ENCODE measurements at places on chromosomes 2 and 18.

GRCh38 chr2:44894058-44894457 is 47.4 kb upstream of the SIX3 start:
- no peak for DNase-seq

- no peak for DNase-seq
These were observed 96.7 kb downstream of the PMS1 start for GRCh38 chr2:189880832-189881492.

DNA sequence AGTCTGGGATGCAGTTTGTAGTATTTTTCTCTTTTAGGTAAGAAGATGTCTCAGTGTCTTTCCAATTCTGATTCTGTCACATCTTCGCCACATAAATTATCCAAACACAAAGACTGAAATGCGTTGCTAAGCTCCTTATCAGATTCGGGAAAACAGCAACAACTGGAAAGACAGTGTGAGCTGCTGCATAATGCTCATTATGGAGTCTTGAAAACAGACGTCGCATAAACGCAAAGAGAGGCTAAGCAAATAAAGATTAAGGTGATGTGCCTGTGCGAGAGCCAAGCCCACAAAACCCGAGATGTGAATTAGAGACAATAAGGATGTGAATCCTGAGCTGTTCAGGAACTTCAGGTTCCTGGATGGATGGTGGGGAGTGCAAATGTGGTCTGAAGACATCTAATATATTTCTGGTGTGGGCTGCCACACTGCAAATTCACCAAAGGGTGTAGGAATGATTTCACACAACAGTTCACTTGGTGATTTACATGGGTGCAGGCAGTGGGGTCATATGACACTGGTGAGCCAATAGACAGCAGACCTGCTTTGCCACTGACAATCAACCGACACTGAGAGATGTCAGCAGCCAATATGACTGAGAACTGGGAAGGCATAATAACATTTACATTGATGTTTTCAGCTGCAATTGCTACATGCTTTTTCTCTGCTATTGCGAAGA is 195.8 kb downstream of the MTX2 start:
- no peak for DNase-seq

DNA sequence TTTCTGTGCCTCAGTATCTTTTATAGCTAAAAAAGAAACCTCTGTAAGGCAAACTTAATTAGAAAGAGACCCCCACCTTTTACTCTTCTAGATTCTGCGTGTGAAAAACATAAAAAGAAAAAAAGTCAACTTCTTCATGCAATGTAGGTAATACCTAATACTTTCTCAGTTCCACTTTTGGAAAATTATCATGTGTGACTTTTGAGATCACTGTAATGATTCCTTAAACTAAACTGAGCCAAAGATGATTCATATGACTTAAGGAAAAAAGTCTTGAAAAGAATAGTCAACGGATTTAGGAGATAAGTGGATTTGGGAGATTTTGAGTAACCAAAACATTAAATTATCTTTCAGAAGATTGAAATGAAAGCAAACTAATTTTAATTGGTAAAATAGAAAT is 48.9 kb downstream of the PLEKHA3 start:
- DNase-seq, result no peak

DNA sequence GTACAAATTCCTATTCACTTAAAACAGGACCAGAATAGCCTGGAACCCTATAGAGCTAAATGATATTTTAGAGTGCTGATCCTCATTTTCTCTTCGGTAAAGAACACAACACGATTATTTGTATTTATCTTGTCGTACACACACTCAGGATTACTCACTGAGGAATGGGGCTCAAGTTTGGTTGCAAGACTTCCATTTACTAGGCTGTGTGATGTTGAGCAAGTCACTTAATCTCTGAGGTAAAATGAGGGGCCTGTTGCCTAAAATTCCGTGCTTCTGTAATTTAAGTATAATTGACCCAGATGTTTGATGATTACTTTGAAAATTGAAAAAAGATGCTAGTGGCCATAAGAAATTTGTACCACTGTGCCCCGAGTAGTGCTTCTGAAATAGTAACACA is 42.6 kb upstream of the MAP4K3 start:
- no peak for DNase-seq

DNA sequence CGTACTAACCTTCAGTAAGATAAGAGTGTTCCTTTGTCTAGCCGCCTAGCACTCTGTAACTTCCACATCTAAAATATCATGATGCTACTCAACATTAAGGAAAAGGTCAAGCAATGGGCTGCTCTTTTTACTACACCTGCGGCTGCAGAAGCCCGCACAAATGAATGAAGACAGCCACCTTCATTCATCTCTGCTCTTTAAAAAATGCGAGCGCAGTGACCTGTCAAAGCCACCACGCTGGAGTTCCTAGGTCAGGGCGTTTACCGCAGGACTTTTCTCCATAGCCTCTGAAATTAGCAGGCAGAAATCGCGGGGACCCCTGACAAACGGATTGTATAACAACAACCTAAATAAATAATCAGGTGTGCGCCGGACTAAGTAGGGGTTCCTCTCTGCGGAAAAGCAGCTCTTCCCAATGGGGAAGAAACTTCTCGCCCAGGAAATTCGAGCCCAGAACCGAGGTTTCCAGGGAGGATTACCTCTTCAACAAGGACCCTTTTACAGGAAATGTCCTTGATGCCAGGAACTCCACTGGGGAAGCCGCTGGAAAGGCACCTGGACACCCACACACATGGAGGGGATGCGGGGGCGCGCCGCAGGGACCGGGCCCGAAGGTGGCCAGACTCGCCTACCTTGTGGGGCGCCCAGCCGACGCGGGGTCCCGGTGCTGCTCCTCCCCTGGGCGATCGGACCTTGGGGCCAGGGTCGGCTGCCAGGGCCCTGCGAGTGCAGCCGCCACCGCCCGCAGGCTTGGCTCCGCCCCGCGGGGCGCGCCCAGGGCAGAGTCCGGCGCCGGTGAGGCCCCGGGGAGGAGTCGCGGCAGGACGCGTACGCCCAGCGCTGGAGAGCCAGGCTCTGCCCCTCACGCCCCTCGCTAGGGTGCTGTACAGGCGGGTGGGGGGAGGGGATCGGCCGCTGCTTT is at the start of gene CCDC68:
CCDC68 (minus strand) TSS at position 758 of the 922 bp plus-strand sequence. CDS start 16,670 bp downstream, outside the sequence.
- DNase-seq, result no peak

GRCh38 chr2:176018708-176019107 is 16.6 kb upstream of the LNPK start:
- no peak for DNase-seq

- no peak for DNase-seq
These were observed 101.9 kb downstream of the NFATC1 start for GRCh38 chr18:79497638-79498081.

- DNase-seq, result no peak
These were observed 217.0 kb downstream of the CMPK2 start for GRCh38 chr2:6648596-6649247.

DNA sequence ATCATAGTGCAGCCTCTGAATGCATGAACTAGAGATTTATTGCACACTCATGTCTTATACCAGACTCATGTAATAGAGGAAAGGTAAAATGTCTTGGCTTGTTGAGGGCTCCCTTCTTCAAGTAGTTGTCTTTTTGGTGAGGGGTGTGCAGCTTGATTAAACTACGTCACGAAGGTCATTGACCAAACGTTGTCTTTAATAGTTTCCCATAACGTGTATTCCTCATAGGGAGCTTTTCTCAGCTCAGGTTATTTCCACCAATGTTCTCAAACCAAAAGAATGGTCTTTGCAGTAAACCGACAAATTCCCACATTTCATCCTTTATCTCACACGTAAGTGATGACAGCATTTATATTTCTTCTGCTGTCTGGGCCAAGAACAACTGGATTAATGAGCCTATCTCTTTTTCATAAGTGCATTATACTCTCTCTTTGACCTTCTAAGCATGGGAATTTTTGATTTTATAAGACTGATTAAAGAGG is 547.7 kb upstream of the ZEB2 start:
- no peak for DNase-seq

GRCh38 chr18:37535968-37536367 is 29.6 kb downstream of the CELF4 start:
- DNase-seq, result no peak

DNA sequence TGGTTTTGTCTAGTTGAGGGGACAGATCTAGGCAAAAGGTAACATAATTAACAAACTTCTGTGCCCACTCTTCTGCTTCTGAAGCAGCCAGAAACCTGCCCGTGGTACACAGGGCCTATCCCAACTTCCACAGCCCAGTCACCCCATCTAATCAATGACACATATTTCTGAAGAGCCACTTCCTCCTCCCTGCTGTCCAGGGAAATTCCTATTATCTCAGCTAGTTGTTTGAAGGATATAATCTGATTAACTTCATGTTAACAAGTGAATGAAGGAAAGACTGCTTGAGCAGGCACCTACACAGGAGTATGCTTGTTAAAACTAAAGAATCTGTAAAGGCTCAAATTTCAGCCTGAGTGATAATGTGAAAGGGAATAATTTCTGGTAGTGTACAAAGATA is 61.4 kb downstream of the CCDC148 start:
- DNase-seq, result no peak

- no peak for DNase-seq
These were observed 29.0 kb upstream of the ATOH8 start for GRCh38 chr2:85724731-85725181.

- DNase-seq, result no peak
These were observed 5.0 kb downstream of the LDLRAD4 start for GRCh38 chr18:13223311-13224143.

DNA sequence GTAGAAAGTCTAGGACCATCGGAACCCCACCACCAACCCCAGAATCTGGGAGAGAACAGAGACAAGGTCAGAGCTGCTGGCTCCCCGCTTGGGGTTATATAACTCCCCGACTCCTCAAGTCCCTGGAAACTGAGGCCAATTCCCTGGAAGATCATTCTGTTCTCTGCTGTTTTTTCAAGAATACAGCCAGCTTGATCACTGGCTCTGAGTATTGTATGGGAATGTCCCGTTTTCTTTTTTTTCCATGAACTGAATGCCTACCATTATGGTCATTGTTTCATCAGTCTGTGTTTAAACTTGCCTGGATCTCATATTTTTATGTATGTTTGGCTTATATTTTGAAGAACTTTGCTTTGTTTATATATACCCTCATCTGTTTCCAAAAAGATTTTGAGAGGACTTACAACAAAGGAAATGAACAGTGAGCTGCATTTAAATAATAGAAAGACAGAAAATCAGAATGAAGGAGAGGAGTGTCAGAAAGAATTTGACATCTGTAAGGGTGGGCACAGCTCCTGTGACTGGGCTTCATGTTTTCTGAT is 90.0 kb upstream of the ALPP start:
- DNase-seq, result no peak

- no peak for DNase-seq
These were observed 2.6 kb downstream of the IL1RL1 start for GRCh38 chr2:102313950-102314349.

DNA sequence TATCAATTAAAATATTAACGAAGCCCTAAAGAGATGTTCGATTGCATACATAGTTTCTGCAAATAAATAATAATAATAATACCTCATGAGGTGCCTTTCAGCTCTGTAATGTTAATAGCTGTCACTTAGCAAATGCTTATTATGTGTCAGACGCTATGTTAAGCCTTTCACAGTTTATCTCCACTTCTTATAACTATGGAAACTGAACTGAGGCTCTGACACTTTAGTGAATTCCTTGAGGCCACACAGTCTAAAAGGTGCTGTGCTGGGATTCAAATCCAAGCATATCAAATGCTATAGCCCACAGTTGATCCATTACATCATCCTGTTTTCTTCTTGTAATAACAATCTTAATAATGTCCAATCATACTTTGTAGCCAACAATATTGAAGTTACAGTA is 1571.5 kb upstream of the NXPH2 start:
- DNase-seq, result no peak

DNA sequence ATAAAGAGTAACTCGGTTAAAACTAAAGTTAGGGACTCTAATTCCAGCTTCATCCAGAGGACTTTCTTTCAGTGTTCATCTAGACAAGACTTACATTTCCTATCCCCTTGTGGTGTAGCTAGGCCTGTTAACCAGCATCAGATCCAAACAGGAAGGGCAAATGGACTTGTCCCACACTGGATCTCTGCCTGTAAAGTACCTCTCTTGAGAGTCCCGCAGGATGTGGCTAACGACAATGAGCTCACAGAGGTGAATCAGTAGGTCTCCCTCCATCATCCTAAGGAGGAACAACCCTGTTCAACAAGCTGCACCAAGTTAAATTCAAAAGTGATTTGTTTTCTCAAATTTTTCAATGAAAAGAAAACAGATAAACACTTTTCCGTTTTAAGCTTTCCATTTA is 412.3 kb upstream of the RGPD4 start:
- no peak for DNase-seq

- no peak for DNase-seq
These were observed 270.0 kb downstream of the CYRIA start for GRCh38 chr2:16395601-16396000.

DNA sequence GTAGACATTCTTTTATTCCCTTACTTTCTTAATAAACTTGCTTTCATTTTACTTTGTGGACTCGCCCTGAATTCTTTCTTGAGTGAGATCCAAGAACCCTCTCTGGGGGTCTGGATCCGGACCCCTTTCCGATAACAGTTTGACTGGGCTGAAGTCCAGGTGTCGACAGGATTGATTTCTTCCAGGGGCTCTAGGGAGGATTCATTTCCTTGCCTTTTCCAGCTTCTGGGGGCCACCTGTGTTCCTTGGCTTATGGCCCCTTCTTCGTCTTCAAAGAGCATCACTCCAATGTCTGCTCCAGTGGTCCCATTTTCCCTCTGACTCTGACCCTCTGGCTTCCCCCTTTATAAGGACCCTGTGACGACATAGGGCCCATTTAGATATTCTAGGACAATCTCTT is 67.5 kb downstream of the COPS8 start:
- no peak for DNase-seq

DNA sequence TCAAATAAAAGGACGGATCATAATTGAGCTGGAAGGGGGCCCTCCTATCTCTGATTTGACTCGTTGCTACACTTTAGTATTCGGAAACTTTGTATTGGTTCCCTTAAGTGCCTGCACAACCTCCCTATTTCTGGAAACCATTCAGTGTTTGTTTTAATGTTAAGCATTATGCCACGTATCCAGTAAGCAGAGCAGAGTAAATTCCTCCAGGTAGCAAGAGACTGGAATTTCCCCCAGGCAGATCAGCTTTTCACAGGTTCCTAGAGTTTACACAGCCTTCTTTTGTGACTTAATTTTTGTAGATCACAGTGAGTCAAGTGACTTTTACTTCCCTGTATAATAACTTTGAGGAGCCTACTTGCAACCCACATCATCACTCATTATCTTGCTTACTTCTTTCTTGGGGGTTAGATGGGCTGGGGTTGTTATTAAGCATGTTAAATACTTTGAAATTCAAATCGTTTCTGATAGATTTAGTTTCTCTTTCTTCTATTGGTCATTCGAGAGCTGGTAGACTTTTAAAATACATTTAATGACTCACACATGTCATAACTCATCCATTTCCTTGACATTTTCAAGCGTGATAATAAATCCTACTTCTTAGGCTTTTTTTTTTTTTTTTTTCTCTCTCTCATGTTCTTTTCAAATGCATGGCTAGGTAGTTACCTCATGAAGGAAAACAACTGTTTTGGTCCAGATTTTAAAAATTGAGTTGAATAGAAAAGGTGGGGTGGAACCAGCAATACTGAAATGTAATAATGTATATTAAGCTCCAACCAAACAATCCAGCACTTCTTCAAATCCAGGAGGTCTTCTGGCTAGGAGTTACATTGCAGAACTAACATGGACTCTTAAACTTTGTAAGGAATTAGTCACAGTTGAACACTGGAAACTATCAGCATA is 219.3 kb downstream of the NEDD4L start:
- DNase-seq, result peak; percentile 8

- DNase-seq, result no peak
These were observed 4.8 kb downstream of the CCDC195 start for GRCh38 chr2:224711381-224711780.

Measured in inflammatory macrophage (primary cell).